ENCODE measurements at places on chromosomes 3 and 15.

- DNase-seq, result no peak
Measured at GRCh38 chr3:13532631-13533030, 16.3 kb upstream of the FBLN2 start.

DNA sequence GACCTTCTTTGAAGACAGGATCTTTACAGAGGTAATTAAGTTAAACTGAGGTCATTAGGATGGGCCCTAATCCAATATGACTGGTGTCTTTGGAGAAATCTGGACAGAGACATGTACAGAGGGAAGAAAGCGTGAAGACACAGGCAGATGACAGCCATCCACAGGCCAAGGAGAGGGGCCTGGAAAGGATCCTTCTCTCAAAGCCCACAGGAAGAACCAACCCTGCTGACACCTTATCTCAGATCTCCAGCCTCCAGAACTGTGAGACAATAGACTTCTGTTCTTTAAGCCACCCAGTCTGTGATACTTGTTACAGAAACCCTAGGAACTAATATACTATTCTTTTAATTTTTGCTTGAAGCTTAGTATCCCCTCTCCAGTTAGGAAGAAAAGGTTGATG lies 74.2 kb downstream of the WDR76 start:
- DNase-seq, result no peak

- no peak for DNase-seq
Measured at GRCh38 chr3:149214702-149215101, 6.9 kb downstream of the CP start.

DNA sequence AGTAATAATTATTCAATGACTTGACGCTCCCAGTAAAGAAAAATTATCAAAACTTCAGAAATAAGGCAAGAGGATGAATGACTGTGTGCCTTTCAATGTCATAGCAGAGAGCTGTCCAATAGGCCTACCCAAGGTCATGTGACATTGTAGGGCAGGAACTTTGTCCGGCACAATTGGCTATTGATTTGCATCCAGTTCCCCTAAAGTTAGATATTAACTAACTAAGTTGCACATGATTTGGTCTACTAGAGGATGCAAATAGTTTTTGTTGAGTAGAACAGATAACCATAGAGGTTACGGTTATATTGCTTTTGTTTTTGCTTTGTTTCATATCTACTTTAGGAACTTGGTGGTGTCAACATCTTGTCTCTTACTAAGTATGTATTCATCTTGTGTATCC lies 127.9 kb upstream of the PFN2 start:
- no peak for DNase-seq

- DNase-seq, result no peak
Measured at GRCh38 chr3:52328536-52329080, 12.5 kb downstream of the DNAH1 start.

DNA sequence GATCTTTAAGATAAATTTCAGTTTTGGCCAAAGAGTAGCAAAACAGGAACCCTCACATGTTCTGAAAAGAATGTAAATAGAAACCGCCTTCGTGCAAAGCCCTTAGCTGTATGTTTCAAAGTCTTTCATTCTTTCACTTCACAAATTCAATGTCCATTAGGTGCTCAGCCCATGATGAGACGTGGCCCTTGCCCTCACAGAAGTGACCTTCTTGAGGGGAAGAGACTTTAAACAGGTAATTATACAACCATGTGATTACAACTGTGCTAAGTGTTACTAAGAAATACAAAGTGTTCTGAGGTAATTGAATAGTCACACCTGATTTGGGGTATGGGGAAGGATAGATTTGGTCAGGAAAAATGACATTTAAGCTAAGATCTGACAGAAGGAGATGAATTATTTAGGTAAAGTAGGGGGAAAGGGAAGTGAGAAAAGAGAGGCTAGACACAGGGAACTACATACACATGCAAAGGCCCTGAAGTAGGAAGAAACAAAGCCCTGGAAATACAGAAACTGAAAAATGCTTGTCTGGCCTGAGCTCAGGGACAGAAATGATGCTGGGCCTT lies 19.6 kb downstream of the HSPBAP1 start:
- DNase-seq, result no peak

GRCh38 chr15:89631902-89632264 lies 23.4 kb downstream of the KIF7 start:
- DNase-seq, result no peak

DNA sequence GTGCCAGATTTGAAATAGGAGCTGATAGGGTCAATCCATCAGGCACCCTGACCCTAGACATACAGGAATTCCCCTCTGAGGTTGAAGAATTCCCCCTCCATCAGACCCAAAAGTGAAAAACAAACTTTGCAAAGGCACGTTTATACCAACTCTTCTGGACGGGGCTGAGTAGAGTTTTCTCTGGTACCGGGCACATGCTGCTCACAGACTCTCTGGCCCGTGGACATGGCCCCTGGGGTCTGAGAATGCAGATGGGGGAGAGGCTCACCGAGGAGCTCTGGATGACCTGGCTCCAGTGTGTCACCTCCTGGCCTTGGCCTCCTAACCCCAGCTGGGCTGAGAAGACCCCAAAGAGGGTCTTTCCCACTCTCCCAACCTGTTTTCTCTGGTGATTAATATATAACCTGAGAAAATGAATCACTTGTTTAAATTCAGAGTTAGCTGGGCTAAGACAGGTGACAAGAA lies 11.2 kb upstream of the LIPC start:
- DNase-seq, result no peak

DNA sequence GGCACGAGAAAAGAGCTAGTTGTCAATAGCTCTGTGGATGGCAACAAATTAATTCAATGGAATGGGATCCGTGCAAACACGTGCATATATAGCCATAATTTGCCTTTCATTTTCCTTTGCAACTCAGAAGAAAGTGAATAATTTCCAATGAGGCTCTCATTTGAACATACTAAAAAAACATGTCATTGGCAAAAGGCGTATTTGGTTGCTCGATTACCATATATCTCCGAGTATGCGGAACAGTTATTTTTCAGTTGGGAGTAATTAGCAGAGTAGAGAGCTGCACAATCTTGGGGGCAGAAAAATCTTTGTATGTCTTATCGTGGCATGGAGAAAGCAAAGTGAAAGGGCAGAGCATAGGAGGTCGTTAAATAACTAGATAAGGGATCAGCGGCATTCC lies 257.4 kb downstream of the SV2B start:
- no peak for DNase-seq

GRCh38 chr3:157073810-157074209 lies 86.1 kb downstream of the CCNL1 start:
- no peak for DNase-seq

GRCh38 chr3:67998281-67998680 lies 343.9 kb upstream of the SUCLG2 start:
- DNase-seq, result no peak

- DNase-seq, result no peak
Measured at GRCh38 chr15:64548235-64548634, 87.9 kb downstream of the ZNF609 start.
